ENCODE measurements at places on chromosomes 2 and 18.
A peak's percentile ranks its signal among the peaks of the same experiment; 100 is the strongest.

- DNase-seq, result no peak
These were observed 165.0 kb upstream of the SESTD1 start for GRCh38 chr2:179429597-179429996.

GRCh38 chr2:148483665-148484064 lies 160.9 kb upstream of the EPC2 start:
- DNase-seq, result no peak

- DNase-seq, result no peak
These were observed 121.0 kb upstream of the XPO1 start for GRCh38 chr2:61658841-61659780.

DNA sequence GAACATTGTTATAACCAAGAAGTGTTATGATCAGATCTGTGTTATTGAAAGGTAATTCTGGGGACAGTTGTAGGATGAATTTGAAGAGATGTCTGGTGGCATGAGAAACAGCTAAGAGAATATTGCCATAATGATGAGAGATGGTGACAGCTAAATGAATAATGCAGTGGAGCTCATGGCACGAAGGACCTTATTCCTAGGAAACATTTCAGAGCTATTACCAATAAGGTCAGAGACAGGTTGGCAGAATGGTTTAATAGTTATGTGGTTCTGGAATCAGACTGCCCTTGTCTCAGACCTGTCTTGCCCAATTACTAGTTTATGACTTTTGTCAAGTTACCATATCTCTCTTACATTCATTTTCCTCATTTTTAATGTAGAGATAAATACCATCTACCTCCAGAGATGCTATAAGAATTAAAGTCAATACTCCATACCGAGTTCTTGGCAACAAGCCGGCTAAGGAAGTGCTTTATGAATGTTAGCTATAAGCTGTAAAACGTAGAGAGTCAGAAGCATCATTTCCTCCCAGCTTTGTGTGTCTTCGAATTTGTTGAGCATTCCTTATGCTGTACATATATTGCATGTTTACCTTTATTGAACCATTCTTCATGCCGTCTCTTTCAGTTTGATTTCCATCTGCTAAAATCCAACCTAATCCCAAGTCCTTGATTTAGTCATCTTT lies 73.6 kb upstream of the COL5A2 start:
- no peak for DNase-seq

DNA sequence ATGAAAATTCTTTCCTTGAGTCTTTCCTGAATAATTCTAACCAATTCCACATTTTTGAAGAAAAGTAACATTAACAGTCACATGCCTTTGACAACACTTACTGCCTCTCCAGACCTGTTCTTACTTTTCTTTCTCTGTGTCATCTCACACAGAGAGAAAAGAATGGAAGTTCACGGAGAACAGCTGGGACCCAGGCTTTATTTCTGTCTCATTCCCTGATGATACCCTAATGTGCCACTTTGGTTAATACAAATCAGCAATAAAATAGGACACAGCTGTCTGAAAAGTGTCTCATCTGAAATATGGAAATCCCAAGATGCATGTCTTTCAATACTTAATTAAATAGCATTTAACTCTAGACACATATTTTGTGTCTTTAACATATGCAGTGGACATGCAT lies 42.1 kb upstream of the RAB27B start:
- DNase-seq, result no peak

DNA sequence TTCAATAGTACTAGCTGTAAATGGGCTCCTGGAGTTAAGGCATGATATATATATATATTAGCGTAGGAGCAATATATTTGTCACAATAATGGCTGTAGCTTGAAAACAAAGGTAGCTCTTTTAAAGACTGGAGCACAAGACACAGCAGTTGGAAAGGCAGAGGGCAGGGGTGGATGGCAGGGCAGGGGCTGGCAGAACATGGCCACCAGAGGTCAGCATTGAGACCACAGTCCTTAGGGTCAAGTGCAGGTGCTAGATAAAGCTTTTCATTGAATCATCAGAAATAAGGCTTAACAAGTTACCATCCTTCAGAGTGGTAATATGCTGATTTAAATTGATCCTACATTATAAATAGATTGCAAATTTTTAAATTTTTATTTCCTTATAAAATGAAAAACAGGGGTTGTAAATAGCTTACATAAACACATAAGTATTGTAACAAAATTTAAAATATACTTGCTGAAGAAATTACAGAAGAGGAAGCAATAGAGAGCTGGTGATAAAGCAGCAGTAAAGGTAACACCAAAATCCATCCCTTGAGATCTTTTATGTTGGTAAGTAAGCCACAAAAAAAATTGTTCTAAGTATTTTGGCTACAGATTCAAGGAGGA lies 161.2 kb upstream of the PIEZO2 start:
- no peak for DNase-seq

GRCh38 chr2:41294331-41294730 lies 753.5 kb upstream of the PKDCC start:
- DNase-seq, result no peak

DNA sequence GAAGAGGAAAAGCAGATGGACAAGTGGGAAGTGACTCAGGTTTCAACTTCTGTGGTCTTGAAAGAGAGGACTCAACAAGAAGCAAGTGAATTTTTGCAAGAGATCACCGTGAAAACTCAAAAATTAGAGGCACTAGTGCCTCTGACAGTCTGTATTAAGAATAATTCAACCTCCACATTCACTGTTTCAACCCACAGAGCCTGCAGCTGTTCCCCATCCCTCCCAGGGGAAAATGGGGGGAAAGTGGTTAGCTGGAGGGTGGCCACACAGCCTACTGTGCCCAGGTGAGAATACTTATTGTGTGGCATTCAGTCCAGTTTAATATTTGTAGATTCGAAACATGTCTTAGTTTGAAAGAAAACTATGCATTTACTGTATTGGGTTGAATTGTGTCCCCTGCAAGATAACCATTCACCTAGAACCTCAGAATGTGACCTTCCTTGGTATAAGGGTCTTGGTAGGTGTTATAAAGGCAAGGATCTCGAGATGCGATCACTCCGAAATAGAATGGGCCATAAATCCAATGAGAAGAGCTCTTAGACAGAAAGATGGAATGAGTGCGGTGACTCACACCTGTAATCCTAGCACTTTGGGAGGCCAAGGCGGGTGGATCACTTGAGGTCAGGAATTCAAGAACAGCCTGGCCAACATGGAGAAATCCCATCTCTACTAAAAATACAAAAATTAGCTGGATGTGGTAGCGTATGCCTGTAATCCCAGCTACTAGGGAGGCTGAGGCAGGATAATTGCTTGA lies 94.3 kb downstream of the IRS1 start:
- DNase-seq, result no peak

DNA sequence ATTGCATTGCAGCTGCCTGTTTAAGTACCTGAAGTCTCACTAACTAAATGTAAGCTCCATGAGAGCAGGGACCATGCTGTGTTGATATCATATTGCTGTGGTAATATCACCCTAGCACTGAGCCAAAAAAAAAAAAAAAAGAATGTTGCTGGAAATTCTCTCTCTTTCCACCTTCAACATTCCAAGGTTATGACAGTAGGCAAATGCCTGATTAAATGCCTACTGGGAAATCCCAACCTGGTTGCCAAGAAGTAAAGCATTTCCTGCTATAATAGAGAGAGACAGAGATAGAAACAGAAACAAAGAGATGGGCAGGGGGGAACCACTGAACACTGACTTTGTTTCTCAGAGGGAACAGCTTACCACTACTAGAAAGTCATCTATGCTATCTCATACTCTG lies 1604.2 kb downstream of the LRP1B start:
- no peak for DNase-seq

DNA sequence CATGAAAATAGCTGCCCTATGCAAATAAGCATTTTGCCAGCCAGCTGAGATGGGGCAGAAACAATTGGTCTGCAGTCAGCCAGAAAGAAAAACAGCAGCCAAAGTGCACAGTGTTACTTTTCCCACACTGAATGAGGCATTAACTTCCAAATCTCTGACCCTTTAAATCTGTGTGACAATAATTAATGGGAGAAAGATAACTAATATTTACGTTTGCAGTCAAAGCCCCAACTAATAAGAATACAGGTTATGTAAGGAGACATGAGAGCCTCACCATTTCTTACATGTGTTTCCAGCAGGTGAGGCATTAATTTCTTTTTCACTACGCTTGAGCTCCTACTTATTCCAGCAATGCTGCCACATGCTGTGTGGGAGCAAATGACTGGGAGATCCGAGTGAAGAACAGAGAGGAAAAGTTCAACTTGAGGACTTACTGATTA lies 339.0 kb downstream of the SATB2 start:
- peak; percentile 54 for DNase-seq

DNA sequence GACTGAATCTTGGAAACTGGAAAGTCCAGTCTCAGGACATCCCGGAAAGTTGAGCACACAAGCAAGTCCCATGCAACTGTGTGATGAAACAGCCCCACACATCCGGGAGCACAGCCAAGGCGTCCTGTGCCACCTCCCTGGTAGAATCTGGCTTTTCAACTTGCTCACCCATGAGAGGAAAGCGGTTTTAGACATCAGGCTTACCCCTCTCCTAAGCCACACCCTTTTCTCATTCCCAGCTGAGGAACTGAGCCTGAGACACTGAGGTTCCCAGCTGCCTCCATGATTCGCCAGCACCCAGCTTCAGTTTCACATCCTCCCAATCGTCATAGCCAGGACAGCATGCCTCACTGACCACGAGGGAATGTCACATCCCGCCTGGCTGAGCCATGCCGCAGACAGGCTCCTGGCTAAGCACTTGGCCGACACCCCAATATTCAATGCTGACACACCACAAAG lies 60.3 kb downstream of the STEAP3 start:
- no peak for DNase-seq

DNA sequence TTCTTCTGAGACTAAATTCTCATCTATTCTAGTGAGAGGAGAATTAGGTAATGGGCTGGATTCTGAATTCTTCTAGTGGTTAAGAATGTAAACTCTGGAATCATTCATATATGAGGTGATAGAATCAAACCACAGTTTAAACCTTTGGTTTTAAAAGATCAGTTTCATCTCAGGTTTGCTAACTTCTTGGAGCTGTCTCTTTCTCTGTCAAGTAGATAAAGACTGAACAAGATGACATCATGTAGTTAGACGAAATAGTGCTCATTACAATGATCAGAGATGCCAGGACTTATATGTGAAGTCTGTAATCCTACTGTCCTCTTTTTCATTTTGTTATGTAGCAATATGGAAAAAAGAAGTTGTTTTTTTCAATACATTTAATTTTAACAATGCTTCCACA lies 4.9 kb downstream of the CEBPZOS start:
- DNase-seq, result no peak

- no peak for DNase-seq
These were observed 13.6 kb downstream of the STRN start for GRCh38 chr2:36952748-36953197.

Measured in NCI-H526 treated with DMSO at 0.1 percent for 48 hours (cell line).